ENCODE measurements at places on chromosomes 6 and 20. TPM values are rescaled to one million over a fixed set of nuclear protein-coding genes. Genes with fewer than 3 reads are reported as not detected.

CRISP3 gene
- not detected for total RNA-seq

DNA sequence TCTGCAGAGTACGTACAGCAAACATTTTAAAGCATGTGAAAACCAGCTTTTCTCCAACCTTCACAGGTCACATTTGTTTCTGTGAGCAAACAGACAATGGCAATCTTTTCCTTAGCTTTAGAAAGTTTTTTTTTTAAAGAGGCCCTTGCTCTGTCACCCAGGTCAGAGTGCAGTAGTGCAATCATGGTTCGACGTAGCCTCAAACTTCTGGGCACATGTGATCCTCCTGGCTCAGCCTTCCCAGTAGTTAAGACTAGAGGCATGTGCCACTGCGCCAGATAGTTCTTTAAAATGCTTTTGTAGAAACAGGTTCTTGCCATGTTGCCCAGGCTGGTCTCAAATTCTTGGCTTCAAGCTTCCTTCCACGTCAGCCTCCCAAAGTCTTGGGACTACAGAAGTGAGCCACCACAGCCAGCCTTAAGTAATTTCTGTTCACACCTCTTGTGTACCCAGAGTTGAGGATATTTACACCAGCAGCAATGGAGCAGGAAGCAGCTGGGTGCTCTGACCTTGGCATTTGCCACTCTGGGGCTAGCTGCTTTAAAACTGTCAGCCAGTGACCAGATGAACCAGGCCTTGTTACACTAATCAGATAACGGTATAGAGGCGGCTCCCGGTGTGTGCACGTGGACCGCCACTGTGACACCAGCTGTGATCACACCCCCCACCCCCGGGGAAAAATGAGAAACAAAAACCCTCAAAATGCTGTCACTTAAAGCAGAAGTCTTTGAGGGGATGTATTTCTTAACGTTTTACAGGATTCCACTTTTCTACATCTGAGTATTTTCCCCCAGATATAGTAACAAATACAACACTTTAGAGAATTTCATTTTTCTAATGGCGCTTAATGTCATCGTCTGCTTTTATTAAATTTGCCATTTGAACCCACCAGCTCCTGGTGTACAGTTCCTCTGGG lies 71.3 kb downstream of the AKAP12 start:
- no peak for DNase-seq

DNA sequence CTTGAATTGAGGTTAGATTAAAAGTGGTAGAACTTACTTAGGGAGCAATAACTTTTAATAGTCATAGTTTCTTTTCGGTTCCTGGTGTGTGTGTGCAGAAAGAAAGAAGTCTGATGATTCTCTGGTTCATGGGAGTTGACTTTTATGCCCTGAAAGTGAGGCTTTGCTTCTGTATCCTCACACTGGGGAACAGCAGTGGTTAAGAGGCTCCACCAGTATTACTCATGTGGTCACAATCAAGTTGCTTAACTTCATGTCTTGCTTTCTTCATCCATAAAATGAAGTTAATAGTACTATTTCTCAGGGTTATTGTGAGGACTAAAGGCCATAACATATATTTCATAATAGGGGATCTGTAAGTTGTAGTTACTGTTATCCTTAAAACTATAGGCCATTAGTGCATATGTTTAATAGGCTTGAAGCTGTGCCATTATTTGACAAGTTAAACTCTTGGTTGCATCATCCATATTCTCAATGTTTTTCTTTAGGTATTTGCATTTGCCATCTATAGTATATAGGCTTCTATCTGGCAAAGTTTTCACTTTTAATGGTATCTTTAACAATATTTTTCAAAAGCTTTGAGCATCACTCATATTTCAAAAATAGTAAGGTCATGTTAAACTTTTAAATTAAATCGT lies 262.4 kb downstream of the PLCB1 start:
- DNase-seq = no peak

DNA sequence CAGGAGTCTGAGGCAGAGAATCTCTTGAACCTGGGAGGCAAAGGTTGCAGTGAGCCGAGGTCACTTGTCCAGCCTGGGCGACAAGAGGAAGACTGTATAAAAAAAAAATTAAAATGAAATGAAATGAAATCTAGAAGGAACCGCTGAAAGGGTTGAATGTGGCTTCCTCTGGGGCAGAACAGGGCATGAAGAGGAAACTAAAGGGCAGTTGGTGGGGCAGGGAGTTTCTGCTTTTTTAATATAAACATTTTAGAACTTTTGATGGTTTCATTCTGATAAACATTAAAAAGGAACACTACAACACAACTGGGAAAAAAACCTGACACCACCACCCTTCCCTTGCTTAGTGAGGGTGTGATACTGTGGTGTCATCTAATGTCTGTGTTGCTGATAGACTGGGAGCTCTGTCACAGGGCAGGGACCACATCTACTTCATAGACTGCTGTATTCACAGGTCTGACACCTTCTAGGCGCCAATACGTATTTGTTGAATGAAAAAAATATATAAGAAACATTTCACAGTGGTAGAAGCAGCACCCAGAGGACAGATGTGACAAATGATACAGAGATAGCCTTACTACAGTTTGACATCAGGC lies 128.9 kb downstream of the ADAT2 start:
- DNase-seq = no peak

AGER gene
- 2.2 TPM for total RNA-seq

BTBD9 gene
- total RNA-seq = 6.9 TPM

EPPIN gene
- not detected for total RNA-seq
